MCF 10A (cell line): ENCODE measurements at places on chromosomes 7 and 10. TPM values are rescaled to one million over a fixed set of nuclear protein-coding genes. Genes with fewer than 3 reads are reported as not detected.

- H3K4me1 ChIP-seq, result peaks cover 6% of the 10 kb centered on the region
- peaks cover 30% of the 10 kb centered on the region for H3K27me3 ChIP-seq
- H3K36me3 ChIP-seq, result no peaks in the 10 kb centered on the region
Measured at GRCh38 chr10:48818861-48819520, 120.6 kb downstream of the LRRC18 start.

DNA sequence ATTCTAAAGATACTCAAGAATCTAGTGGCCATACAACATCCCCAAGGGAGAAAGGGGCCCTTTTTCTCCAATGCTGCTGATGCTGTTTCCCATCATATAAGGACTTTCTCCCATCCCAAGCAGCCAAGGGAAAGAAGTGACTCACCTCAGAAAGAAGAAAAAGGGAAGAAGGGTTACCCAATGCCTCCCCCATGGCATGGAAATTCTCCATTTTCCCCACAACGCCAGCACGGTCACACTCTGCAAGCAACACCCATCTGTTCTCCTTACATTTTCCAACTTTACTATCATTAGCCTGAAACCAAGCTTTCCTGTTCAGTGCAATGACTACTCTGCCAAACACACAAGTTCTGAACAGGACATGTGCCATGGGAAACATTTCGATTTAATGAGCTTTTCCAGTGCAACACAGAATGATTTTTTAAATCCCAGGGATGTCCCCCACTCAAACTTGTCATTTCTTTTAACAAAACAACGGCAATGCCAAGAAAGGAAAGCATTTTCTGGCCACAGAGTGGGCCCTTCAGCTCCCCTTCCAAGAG lies 67.9 kb downstream of the PTPRN2 start:
- H3K27ac ChIP-seq, result no peak overlapping the region
- H3K36me3 ChIP-seq, result no peaks in the 10 kb centered on the region
- H3K4me1 ChIP-seq, result no peaks in the 10 kb centered on the region

Gene GAD2
- not detected in 2 replicates for total RNA-seq

DNA sequence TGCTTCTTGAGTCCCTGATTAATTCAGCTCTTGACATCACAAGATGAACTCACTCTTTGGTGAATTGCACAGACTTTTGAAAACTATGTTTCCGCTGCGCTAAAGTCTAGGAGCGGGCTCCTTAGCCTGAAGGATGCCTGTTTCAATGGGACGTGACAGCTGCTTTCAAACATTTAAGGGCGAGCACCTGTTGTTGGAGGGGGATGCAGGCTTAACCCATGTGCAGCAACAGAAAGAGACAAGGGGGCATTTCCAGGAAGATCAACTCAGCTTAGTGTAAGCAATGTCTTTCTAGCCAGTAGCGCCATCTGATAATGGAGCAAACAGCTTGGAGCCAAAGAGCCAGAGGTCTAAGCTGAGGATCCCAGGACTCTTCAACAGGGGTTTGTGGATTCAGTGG lies 8.4 kb upstream of the PFKFB3 start:
- H3K4me3 ChIP-seq, result no peak overlapping the region
- peaks cover 5% of the 10 kb centered on the region for H3K4me1 ChIP-seq
- no peaks in the 10 kb centered on the region for H3K27me3 ChIP-seq
- H3K36me3 ChIP-seq, result no peaks in the 10 kb centered on the region
- no peak for DNase-seq
- H3K27ac ChIP-seq, result no peak overlapping the region

Gene CALHM3
- total RNA-seq, result not detected in 2 replicates

DNA sequence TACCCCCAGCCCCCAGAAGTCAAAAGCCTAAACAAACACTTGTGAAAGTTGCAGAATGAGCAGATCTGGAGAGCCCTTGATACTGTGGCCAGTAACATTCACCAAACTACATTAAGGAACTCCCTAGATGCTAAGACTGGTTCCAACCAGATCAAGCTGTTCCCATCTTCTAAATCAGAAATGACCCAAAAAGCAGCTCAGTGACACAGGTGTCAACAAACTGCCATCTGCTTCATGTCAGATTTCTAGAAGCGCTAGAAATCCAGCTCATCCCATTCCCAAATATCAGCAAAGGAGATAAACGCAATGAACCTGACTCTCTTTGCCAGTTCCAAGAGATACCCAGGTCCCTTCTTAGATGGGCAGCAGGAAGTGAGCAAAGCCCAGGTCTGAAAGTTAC lies 90.6 kb downstream of the GFRA1 start:
- H3K4me1 ChIP-seq, result no peaks in the 10 kb centered on the region
- no peak overlapping the region for H3K4me3 ChIP-seq

DNA sequence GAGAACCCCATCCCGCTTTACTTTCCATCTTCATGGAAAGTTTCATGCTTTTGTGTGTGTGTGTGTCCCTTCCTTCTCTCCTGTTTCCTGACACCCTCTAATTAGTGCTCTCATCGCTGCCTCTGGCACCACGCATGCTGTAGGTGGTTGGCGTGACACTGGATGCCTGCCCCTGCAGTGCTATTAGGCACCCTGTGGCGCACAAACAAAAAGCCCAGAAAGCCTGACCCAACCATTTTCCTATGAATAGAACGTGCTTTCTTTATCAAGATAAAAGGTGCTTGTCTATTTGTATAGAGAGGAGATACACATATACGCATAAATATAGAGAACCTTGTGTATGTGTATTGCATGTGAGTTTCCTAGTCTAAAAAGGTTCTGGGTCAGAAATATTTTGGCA lies 120.8 kb upstream of the CDCA7L start:
- no peaks in the 10 kb centered on the region for H3K4me1 ChIP-seq
- no peak for DNase-seq
- H3K27me3 ChIP-seq, result peaks cover 18% of the 10 kb centered on the region
- H3K36me3 ChIP-seq, result no peaks in the 10 kb centered on the region
- H3K4me3 ChIP-seq, result no peak overlapping the region

DNA sequence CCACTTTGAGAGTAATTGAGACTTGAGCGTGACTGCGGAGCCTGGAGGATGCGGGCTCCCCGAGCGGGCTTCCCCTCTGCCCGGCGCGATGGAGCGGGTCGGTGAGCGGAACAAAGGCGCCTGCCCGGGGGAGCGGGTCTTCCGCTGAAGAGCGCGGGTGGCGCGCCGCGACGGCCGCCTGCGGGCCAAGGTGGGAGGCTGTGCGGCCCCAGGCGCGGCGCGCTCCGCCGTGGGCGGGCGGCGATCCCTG lies at the start of gene GALNT17:
GALNT17 (plus strand) TSS at position 18 of the 250 bp plus-strand sequence.
- H3K27ac ChIP-seq, result no peak within 1 kb of the TSS
- H3K4me1 ChIP-seq, result no peaks in the 10 kb centered on the region
- H3K27me3 ChIP-seq, result no peaks in the 10 kb centered on the region
- no peaks in the 10 kb centered on the region for H3K36me3 ChIP-seq

DNA sequence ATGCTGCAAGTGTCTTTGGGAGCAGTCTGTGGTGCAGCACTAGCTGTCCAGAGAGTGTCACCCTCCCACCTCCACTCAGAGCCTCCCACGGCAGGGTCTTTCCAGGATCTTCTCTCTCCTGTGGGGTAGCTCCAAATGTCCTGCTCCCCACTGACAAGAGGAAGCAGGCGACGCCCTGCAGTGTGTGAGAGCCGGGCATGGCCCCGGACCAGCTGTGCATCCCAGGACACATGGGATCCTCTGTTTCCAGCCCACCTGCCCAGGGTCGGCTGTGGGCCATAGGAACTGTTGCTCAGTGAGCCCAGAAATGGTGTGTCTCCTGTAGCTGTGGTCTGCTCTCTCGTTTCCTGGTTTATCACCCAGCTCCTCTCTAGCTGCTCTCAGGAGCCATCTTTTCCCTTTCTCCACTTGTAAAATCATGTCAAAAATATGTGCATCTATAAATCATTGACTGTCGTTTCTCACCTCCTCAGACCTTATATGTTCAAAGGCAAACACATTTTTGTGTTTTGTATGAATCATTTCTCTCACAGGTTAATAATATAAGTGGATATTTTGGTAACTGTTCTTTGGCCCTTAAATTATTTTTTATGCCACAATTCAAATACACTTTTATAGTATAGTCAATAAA lies 74.9 kb downstream of the VWC2 start:
- H3K27ac ChIP-seq, result no peak overlapping the region
- H3K27me3 ChIP-seq, result peaks cover 59% of the 10 kb centered on the region
- H3K4me3 ChIP-seq, result no peak overlapping the region

- peaks cover 6% of the 10 kb centered on the region for H3K4me1 ChIP-seq
- H3K27me3 ChIP-seq, result no peaks in the 10 kb centered on the region
- no peak overlapping the region for H3K4me3 ChIP-seq
- no peaks in the 10 kb centered on the region for H3K36me3 ChIP-seq
- no peak for DNase-seq
Measured at GRCh38 chr7:7228472-7228871, 46.1 kb downstream of the C1GALT1 start.

DNA sequence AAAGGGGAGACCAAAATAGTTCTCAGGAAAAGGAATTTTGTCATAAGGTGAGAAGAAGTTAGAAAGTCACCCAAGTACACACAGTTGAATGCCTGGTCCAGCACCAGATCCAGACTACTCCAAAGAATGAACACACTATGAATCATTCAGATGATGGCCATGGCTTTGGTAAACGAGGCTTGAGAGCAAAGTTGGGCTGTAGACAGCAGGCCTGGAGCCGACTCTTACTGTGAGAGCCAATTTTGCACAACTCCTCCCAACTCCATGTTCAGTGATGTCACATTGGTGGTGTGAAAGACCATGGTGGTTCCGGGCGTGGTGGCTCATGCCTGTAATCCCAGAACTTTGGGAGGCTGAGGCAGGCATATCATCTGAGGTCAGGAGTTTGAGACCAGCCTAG lies 131.6 kb downstream of the PKD1L1 start:
- H3K4me1 ChIP-seq, result peaks cover 7% of the 10 kb centered on the region
- H3K36me3 ChIP-seq, result no peaks in the 10 kb centered on the region
- DNase-seq, result peak; percentile 30
- H3K27ac ChIP-seq, result no peak overlapping the region

Gene LUC7L2
- total RNA-seq, result 138 and 145 TPM in 2 replicates

Gene ZNF25
- 7.2 TPM in 2 replicates for total RNA-seq

DNA sequence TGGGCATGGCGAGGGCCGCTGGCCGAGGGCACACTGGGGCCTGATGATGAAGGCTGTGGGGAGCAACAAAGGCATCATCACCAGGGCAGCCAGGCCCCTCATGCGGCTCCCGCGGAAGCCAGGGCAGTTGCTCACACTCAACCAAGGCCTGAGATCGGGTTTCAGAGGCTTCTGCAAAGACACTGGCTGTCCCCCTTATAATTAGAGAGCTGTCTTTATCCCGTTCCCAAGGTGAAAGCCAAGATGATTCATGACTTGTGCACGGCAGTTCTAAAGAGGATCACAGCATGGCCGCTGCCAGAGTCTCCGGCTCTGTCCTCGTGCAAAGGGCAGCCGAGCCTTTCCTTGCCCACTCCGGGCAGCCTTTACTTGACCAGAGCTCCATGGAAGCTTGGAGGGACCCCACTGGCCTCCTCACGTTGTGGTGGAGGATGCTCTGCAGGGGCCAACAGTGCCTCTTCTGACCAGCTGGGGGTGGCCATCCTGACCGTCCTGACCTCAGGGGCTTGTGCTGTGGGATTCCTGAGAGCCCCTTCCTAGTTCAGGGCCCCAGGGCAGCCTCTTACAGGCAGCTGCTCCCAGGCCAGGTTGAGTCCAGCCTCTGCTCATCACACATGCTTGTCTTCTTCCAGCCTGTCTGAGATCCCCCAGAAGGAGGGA lies 82.3 kb downstream of the PRKAG2 start:
- peak overlapping the region; percentile 75 for H3K27ac ChIP-seq
- peak; percentile 75 for DNase-seq
- no peak overlapping the region for H3K4me3 ChIP-seq
- H3K4me1 ChIP-seq, result peaks cover 25% of the 10 kb centered on the region
- H3K27me3 ChIP-seq, result no peaks in the 10 kb centered on the region

DNA sequence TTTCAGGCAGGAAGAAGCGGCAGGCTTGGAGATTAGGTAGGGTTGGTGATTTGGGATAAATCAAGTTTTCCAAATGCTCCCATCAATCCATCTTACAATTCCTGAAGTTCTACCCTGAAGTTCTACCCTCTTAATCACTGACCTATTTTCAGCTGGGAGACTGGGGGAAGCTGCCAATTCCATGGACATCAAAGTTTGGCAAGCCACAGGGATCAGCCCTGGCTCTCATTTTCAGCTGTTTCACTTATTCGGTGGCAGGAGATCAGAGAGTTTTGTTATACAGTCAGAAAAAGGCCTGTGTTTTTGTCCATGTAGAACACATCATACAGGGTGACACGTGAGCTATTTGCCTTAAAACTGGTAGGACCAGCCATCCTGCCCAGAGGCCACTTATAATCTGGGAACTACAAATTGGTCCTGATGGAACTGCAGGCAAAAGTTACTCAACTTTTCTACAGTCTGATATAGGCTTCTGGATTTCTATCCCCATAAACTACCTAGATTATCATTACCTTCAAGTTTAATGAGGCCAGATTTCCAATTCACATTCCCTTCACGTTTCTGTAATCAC lies 112.9 kb upstream of the ZNF746 start:
- no peak overlapping the region for H3K4me3 ChIP-seq
- no peaks in the 10 kb centered on the region for H3K27me3 ChIP-seq
- no peak overlapping the region for H3K27ac ChIP-seq
- peaks cover 5% of the 10 kb centered on the region for H3K4me1 ChIP-seq

Gene GTPBP10
- 41.6 and 51.1 TPM in 2 replicates for total RNA-seq

Gene TBXAS1
- 1.5 and 4.4 TPM in 2 replicates for total RNA-seq

Gene FAM237B
- not detected in 2 replicates for total RNA-seq

- no peaks in the 10 kb centered on the region for H3K36me3 ChIP-seq
- no peak overlapping the region for H3K4me3 ChIP-seq
Measured at GRCh38 chr10:88254091-88254490, 329.0 kb downstream of the RNLS start.

DNA sequence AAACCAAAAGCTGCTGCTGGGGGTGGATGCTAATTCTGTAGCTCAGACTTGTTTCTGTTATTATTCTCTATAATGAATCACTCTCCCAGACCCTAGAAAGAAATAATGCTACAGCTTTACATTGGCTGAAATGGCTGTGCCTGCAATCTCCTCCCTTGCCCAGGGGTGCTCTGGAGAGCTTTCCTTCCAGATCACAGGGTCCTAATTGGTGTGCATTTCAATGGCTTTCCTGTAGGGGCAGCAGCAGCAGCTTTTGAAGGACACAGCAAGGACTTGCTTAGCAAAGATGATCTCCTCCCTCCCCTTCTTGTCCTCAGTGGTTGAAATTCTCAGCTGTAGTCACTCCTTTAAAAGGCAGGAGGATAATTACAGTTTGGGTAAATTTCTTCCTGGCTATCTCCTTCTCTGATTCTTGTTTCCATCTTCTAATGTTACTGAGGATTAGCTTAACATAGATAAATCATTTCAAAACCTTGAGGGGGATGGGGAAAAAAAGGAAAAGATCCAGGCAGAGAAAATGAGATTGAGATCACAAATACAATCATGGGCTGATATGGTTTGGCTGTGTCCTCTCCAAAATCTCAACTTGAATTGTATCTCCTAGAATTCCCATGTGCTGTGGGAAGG lies 120.2 kb upstream of the CTTNBP2 start:
- peak; percentile 64 for DNase-seq
- H3K4me1 ChIP-seq, result peaks cover 23% of the 10 kb centered on the region
- no peaks in the 10 kb centered on the region for H3K36me3 ChIP-seq
- H3K27ac ChIP-seq, result no peak overlapping the region

Gene PTN
- total RNA-seq, result 0.26 TPM in 1 of 2 replicates, not detected in the other

Gene CPA2
- not detected in 2 replicates for total RNA-seq

DNA sequence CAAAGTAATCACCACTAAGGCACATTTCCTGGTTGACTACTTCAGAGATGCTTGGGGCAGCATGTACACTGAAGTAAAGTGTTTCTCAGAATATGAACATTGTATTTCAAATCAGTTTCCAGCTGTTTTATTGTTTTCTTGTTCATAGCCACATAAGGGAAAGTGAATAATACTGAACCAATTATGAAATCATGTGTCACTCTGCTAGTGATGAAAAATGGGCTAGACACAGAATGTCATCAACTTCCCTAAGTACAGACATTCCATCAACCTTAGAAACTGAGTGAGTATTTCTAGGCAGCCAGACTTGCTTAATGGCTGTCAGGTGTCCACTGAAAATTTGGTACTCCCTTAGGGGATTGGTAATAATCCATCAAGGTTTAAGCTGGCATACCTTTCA lies 603.5 kb downstream of the ARL4A start:
- no peak overlapping the region for H3K27ac ChIP-seq
- peaks cover 9% of the 10 kb centered on the region for H3K27me3 ChIP-seq
- no peaks in the 10 kb centered on the region for H3K4me1 ChIP-seq
- H3K36me3 ChIP-seq, result no peaks in the 10 kb centered on the region
- peak; percentile 26 for DNase-seq
